H9 (cell line): ENCODE measurements at places on chromosomes 2 and 18. TPM values are rescaled to one million over a fixed set of nuclear protein-coding genes. Genes with fewer than 3 reads are reported as not detected.

CDK15 gene
- not detected in 2 replicates for total RNA-seq

DNA sequence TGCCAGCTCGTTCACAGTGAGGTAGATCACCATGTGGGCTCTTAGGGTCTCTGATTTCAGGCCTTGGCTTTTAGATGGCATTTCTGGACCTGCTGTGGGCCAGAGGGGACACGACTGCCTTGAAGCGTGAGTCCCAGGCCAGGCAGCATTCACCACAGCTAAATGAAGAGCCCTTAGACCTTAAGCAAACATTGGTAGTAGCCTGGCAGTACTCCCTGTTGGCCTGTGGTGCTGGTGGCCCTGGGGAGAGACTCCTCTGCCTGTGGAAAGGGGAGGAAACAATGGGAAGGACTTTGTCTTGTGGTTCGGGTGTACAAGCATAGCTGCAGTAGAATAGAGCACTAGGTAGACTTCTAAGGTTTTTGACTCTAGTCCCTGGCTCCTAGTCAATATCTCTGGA lies 456.0 kb upstream of the DCC start:
- no peaks in the 10 kb centered on the region for H3K27me3 ChIP-seq
- no peaks in the 10 kb centered on the region; the same call in 2 of the 3 replicates for H3K36me3 ChIP-seq
- no peak for DNase-seq
- H3K27ac ChIP-seq = no peak overlapping the region

INHA gene
- total RNA-seq = 0.24 and 0.31 TPM in 2 replicates

ZNF521 gene
- total RNA-seq = 1.5 and 3.3 TPM in 2 replicates

GRCh38 chr2:174161490-174161889 lies 86.8 kb downstream of the OLA1 start:
- no peaks in the 10 kb centered on the region for H3K4me1 ChIP-seq
- no peaks in the 10 kb centered on the region for H3K27me3 ChIP-seq
- no peaks in the 10 kb centered on the region for H3K36me3 ChIP-seq
- no peak for DNase-seq
- no peak overlapping the region for H3K4me3 ChIP-seq

DNA sequence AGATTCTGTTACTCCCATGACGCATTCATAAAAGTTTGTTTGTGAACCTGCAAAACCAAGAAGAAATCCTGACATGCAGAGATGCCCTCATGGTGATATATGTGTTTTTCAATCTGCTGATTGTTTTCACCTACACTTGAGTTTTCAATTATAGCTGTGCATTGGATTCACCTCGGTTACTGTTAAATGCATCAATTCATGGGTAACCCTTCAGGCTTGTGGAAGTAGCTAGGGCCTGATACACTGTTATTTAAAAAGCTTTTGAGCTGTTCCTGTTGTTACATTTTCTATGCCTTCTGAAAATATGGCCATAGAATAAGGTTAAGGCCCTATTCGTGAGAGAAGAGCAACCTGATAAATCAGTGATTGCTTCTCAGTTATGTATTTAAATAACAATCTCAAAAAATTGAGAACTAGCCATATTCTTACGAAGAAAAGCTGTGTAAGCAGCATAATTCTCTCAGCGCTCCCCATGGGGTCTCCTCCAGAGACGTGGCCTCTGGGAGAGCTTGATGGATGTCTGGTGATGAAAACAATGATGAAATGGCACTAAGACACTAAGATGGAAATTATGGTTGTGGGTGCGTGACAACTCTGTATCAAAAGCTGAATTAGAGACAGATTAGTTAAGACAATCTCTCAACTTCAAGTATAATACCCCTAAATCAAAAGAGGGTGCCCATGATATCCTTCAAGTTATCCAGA lies 60.5 kb downstream of the RIT2 start:
- no peak overlapping the region for H3K4me3 ChIP-seq
- no peaks in the 10 kb centered on the region for H3K36me3 ChIP-seq
- no peak overlapping the region for H3K27ac ChIP-seq
- H3K4me1 ChIP-seq = no peaks in the 10 kb centered on the region

LOXHD1 gene
- total RNA-seq = 0.07 and 0.11 TPM in 2 replicates

DNA sequence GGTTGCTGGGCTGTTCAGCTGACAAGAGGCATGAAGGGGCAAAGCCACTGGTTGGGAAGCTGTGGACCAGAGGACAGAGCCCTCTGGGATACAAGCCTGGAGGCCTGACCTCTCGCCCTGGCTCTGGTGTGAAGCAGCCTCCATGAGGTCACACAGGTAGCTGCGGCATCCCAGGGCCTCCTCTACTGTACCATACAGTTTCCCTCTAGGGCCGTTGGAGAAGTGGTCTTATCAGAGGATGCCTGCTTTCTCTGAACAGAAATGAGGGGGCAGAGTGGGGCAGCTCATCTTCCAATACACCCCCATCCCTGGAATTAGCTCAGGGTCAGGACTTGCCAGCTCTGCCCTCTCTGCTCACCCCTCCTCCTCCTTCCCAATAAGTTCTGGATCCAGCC lies 135.1 kb upstream of the SMAD2 start:
- no peak for DNase-seq
- H3K27ac ChIP-seq = no peak overlapping the region
- no peak overlapping the region for H3K4me3 ChIP-seq
- no peaks in the 10 kb centered on the region for H3K4me1 ChIP-seq
- no peaks in the 10 kb centered on the region for H3K27me3 ChIP-seq

- DNase-seq = no peak
- no peaks in the 10 kb centered on the region for H3K27me3 ChIP-seq
- no peak overlapping the region for H3K4me3 ChIP-seq
- H3K27ac ChIP-seq = no peak overlapping the region
- no peaks in the 10 kb centered on the region for H3K4me1 ChIP-seq
These were observed 95.7 kb downstream of the MAP3K20 start for GRCh38 chr2:173171321-173171720.

PRKAG3 gene
- not detected in 2 replicates for total RNA-seq

GRCh38 chr2:14364471-14364870 lies 268.0 kb upstream of the LRATD1 start:
- H3K4me1 ChIP-seq = no peaks in the 10 kb centered on the region
- H3K27me3 ChIP-seq = no peaks in the 10 kb centered on the region
- H3K4me3 ChIP-seq = no peak overlapping the region
- H3K36me3 ChIP-seq = no peaks in the 10 kb centered on the region; the same call in none of the 3 replicates
- no peak for DNase-seq

GRCh38 chr2:219446101-219446504 lies 11.5 kb downstream of the SPEG start:
- H3K36me3 ChIP-seq = peaks cover 5% of the 10 kb centered on the region; the same call in 1 of the 2 replicates
- no peak overlapping the region for H3K27ac ChIP-seq
- no peaks in the 10 kb centered on the region; the same call in 1 of the 2 replicates for H3K4me1 ChIP-seq
- H3K4me3 ChIP-seq = no peak overlapping the region
- DNase-seq = peak; percentile 69
